Mesothelial cell of epicardium (in vitro differentiated cells): ENCODE measurements at places on chromosomes 6 and 20. TPM values are rescaled to one million over a fixed set of nuclear protein-coding genes. Genes with fewer than 3 reads are reported as not detected.

- DNase-seq = no peak
These were observed 75.4 kb downstream of the MAN1A1 start for GRCh38 chr6:119274197-119274595.

- no peak for DNase-seq
These were observed 17.6 kb downstream of the CD109 start for GRCh38 chr6:73713426-73714147.

GRCh38 chr6:85346196-85346595, 103.7 kb upstream of the NT5E start:
- no peak for DNase-seq

BPIFB4 gene
- total RNA-seq = not detected in 3 replicates

CDSN gene
- not detected in 3 replicates for total RNA-seq
